ENCODE measurements at places on chromosomes 3 and 15.

DNA sequence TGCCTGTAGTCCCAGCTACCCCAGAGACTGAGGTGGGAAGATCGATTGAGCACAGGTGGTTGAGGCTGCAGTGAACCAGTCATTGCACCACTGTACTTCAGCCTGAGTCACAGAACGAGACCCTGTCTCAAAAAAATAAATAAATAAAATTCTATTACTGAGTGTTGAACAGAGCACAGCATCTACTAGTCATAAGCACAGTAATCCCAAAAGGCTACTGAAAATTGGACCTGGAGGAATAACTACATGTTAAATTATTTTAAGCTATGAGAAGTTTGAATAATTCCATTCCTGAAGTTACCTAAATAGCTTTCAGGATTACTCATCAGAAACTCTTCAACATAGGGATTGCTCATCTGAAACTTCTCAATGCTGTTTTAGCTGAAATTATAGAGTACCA is 43.4 kb downstream of the ARMC8 start:
- no peak for DNase-seq

GRCh38 chr3:72632129-72632528 is 216.1 kb downstream of the SHQ1 start:
- DNase-seq: no peak

DNA sequence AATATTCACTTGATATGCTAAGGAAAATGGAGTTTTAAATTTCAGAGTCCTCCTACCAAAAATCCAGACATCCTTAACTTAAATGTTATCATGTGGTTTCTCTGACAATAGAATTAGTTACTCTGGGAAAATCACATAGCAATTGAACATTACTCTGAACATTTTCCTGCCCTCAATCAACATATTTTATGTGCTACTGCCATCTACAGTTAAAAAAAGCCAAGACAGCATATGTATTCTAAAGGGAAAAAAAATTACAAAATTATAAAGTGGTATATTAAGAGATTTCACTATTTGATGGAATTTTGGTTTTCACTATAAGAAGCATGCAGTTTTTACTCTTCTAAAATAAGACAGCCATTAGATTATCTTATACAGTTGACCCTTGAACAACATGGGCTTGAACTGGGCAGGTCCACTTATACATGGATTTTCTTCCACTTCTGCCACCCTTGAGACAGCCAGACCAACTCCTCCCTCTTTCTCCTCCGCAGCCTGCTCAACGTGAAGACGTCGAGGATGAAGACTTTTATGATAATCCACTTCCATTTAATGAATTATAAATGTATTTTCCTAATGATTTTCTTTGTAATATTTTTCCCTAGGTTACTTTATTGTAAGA is 122.3 kb downstream of the ATP1B3 start:
- peak; percentile 16 for DNase-seq

- DNase-seq: no peak
Observed at GRCh38 chr15:87576486-87577176, 679.9 kb downstream of the NTRK3 start.

DNA sequence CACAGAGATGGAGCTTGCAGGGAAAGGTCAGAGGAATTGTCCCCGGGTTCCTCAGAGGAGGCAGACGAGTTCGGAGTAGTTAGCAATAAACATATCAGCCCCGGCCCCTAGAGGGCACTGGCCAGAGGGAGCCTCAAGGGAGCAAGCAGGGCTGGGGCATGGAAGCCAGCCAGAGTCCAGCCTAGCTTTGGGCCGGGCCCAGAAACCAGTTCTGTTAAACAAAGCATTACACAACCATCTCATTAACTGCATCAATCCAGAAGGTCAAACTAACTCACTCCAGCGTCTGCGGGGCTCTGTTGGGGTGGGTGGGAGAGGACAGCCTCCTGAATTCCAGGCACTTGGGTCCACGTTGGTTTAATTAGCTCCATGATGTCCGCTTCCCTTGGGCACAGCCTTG is 41.0 kb upstream of the IREB2 start:
- no peak for DNase-seq

DNA sequence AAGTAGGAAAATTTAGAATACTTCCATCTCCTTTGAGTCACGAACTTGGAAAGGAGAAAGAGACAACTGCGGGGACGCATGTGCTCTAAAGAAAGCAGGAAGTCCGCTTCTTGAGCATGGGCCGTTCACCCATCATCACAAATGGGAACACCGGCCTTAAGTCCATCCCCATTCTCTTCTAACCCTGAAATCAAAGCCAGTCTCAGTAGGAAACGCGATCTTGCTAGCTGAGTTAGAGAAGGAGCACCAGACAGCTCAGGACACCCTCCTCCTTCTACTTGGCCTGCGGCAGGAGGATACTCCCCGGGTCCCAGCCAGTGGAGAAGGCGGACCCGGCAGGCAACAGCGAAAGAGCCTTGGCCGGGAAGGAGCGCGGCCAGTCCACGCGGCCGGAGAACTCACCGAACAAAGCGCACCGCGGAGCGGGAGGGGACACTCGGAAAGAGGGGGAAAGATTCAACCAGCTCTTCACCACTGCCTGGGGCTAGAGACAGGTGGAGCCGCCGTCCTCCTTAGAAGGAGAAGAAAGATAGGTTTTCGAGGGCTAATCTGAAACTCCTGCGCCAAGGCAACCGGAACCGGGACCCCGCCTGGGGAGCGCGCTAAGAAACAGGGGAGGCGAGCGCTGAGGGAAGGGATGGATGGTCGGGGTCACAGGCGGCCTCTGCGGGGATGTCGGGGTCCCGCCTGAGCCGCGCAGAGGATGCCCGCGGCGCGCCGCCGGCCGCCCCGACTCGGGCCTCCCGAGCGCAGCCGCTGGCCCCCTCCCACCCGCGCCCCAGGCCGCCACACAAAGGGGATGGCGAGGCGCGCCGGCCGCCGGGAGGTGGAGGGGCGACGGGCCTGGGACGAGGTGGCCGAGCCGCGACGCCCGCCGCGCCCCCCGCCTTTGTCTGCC is 818 bp downstream of the SLC4A7 start:
- DNase-seq: peak; percentile 57

DNA sequence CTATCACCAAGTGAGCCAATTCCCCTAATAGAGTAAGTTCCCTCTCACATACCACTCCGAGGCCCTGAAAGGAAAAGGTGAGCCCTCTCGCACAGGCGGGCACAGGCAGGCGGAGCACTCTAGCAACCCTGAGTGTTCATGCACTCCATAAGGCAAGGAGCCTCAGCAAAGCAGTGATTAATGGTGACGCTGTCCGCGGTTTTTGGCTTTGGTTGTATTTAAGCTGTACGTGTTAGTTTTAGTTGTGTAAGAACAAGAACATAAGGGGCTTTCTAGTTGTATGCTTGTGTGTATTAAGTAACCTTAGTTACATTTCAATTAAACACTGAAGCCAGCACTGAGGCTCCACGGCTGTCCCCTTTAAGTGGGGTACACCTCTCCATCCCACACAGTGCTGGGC is 33.1 kb downstream of the KLHL25 start:
- no peak for DNase-seq

DNA sequence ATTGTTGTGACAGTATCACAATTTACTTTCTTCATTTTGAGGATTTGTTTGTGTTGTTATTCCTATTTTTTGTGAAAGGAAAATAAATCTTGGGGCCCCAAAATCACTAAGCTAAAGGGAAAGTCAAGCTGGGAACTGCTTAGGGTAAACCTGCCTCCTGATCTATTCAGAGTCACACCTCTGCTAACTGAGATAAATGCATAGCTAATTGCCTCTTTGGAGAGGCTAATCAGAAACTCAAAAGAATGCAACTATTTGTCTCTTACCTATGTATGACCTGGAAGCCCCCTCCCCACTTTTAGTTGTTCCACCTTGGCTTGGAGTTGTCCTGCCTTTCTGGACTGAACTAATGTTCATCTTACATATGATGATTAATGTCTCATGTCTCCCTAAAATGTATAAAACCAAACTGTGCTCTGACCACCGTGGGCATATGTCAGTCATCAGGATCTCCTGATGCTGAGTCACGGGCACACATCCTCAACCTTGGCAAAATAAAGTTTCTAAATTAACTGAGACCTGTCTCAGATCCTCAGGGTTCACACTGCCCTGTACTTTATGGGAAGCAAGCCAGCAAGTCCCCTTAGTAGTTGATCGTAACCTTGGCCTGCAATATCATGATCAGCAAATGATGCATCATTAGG is 523.2 kb upstream of the GOLIM4 start:
- DNase-seq: no peak

DNA sequence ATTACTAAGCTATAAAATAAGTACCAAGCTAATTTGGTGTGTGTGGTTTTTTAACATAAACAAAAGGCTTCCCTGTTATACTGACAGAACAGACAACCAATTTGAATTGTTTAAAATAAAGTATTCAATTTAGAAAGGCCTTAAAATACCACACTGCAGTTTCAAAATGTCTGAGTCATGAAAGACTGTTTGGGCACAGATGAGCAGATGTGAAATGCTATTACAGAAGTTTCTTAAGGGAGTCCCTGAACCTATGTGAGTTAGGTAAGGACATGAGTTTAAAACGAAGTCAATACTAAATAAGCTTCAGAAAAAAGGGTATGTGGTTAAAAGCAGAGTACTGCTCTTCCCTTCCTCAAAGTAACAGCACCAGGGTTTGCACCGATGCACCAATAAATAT is 69.7 kb upstream of the SETMAR start:
- no peak for DNase-seq

DNA sequence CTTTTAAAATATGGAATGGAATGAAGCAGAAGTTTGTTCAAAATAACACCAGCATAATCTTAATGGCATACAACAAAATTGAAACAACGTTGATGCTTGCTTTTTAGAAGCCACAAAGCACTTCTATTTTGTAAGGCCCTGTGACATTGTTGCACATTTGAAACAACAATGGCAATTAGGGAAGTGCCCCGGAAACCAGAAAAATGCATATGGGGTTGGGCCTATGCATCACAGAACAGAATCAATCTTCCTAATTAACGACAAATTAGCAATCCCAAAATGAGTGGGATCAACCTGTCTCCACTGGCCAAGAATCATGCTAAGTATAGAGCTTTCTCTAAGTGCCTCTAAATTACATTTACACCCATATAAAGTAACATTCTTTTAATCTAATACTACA is 168.9 kb downstream of the MEIS2 start:
- no peak for DNase-seq

Measured in inflammatory macrophage treated with lipopolysaccharide for 4 hours (primary cell).